ENCODE measurements at places on chromosomes 4 and X. TPM values are rescaled to one million over a fixed set of nuclear protein-coding genes. Genes with fewer than 3 reads are reported as not detected.

Gene ARHGEF6
- total RNA-seq = 17.6 TPM

DNA sequence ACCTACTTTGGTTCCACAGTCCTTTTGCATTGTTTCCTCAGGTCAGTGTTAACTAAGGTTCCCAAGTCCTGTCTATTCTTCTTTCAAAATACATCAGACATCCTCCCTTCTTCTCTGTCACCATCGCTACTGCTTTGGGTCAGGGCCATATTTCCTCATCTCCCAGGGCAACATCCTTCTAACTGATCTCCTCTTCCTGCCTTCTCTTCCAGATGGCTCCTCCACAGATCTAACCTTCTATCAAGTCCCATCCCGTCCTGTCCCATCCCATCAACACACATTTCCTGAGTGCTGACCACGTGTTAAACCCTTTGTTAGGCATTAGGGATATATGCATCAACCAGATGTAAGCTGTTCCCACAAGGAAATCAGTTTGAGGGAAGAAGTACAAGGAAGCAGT lies 25.9 kb downstream of the PLAC1 start:
- no peak overlapping the region for H3K27ac ChIP-seq
- no peak for DNase-seq
- no peaks in the 10 kb centered on the region for H3K27me3 ChIP-seq
- H3K4me1 ChIP-seq = no peaks in the 10 kb centered on the region
- no peaks in the 10 kb centered on the region for H3K36me3 ChIP-seq

DNA sequence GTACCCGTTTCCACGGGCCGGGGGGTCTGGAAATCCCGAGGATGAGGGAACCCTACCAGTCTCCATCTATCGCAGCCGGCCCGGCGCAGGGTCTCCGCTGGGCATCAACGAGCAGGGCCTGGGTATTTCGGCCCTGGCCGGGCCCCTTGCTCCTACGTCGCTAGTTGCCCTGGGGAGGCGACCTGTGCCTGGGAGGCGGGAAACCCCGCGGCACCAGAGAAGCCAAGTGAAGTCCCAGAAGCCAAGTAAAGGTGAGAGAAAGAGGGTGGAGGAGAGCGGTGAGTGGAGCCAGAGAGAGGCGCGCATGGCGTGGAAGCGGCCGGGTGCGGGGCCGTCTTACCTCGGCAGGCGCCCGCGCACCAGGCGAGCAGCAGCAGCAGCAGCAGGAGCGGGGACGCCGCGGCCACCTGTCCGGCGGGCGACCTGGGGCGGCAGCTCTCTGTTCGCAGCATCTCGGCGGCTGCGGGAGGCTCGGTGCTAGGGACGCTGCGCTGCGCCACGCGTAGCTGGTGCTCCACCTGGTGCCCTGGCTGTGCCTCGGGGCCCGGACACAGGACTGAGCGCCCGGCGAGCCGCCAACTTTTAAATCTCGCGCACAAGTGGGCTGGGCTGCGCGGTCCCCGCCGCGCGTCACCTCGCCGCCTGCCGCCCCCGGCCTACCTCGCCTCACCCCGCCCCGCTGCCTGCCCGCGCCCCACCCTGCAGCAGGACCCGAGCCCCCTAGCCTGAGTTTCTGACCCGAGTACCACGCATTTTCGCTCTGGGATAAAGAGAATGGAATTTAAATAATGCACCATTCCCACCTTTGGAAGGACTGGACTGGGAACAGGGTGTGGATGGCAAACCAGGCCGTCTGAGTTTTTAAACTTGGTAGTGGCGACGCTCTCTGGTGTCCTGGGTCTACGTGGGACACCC lies at the start of gene NMU:
Gene NMU, minus strand, starts transcription at position 558 of the 915 bp plus-strand sequence. Its CDS starts 106 bp downstream, at position 452.
- DNase-seq = no peak
- no peak within 1 kb of the TSS for H3K27ac ChIP-seq
- peak within 1 kb of the TSS; percentile 49 for H3K4me3 ChIP-seq
- peaks cover 9% of the 10 kb centered on the region for H3K4me1 ChIP-seq

- H3K36me3 ChIP-seq = no peaks in the 10 kb centered on the region
- H3K27me3 ChIP-seq = no peaks in the 10 kb centered on the region
- no peak overlapping the region for H3K27ac ChIP-seq
These were observed 54.1 kb upstream of the DDIT4L start for GRCh38 chr4:100244347-100244746.

DNA sequence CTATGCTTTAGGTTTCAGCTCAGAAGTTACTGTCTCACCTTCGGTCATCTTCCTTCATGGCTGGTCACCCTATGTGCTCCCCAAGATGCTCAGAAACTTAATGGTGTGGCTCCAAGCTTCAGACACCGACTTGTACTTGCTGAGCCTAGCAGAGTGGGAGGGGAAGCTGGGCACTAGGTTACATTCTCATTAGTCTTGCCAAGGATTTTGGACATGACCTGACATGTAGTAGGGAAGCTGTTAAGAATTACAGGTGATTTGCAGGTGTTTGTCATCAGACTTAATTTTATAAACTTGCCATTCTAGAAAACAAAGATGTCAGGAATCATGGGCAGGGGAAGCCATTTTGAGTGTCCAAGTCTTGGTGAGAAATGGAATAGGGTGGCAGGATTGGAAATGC lies 72.4 kb downstream of the CCNG2 start:
- H3K36me3 ChIP-seq = no peaks in the 10 kb centered on the region
- no peaks in the 10 kb centered on the region for H3K27me3 ChIP-seq
- H3K4me3 ChIP-seq = no peak overlapping the region
- H3K4me1 ChIP-seq = no peaks in the 10 kb centered on the region
